ENCODE measurements at places on chromosomes 5 and 9.
A peak's percentile ranks its signal among the peaks of the same experiment; 100 is the strongest.

DNA sequence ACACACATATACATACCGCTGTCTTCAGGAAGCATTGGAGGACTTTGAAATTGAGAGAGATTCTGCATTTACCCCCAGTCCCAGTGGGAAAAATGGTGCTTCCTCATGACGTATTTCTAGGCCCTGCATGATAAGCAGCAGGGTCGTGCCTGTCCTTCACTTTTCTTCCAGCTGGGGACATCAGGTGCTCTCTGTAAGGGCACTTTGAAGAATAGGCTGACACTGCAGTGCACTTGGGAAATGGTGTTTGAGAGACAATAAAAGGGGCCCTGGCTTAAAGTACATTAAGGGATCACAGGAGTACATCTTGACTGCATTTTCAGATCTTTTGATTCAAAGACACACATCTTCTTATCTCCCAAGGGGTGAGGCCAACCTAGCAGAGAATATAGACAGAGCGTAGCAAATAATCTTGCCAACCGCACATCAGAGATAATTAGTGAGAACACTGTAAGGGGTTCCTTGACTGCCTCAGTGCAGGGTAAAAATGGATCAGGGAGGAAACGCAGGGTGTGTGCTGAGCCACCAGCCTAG lies 437.9 kb downstream of the CSNK1G3 start:
- no peak for DNase-seq

DNA sequence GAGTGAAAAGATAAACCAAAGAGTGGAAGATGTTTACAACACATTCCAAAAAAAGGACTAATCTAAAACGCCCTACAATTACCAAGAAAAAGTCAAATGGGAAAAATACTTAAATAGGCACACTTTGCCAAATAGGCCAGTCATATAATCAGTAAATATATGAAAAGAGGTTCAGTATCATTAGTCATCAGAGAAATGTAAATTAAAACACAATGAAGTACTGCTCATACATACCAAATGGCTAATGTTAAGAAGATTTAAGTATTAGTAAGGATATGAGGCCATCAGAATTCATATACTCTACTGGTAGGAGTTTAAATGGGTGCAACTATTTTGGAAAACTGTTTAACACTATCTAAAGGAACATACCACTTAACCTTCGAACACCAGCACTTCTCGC lies 47.6 kb downstream of the ZDHHC21 start:
- no peak for DNase-seq

GRCh38 chr9:117178596-117179375 lies 236.1 kb downstream of the ASTN2 start:
- DNase-seq: no peak

DNA sequence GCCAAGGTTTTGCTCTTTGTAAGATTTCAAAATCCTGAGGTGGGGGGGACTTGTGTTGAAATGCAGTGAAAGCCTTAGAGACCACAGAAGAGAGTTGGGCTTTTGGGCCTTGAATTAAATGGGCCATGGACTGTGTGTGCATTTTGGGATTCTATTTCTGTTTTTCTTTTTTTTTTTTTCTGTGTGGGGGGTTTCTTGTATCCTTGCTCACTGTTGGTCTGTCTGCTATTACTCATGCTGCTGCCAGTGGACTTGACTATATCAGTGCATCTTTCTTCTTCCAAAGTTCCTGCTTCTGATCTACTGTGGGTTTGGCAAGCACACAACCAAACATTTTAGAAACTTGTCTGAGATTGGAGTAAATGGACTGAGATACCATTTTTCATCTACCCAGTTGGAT lies 344.9 kb downstream of the ARL15 start:
- no peak for DNase-seq

DNA sequence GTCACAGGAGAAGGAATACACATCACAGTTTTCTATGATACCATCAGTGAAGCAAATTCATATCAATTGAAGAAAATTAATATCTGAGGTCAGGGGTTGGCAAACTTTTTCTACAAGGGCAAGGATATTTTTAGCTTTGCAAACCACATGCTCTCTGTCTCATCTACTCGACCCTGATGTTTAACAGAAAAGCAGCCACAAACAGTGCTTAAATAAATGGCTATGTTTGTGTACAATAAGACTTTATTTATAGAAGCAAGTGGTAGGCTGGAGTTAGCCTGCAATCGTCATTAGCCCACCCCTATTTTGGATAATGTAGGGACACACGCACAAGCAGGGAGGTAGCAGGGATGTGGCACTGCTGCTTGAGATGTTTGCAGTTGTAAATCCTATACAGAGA lies 251.4 kb downstream of the CETN3 start:
- no peak for DNase-seq

DNA sequence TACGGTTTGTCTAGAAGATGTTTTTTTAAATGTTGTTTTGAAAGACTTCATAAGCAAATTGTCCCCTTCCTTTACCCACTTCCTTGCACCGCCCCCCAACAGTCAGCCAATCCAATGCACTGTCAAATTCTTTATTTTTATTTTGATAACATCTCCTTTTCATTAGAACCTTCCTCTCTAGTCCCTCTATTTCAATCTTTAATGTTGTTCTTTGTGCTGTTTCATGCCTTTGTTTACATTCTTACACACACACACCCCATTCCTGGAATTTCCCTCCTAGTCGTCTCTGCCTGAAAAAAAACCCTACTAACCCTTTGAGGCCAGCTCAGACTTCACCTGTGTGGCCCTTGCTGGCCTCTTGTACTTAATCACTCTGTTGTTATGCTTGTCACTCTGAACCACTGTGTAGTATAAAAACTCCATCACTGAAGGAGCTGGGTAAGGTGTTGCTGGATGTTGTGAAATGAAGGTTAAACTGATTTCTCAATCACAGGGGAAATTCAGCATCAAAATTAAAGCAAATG lies 133.4 kb downstream of the UGCG start:
- DNase-seq: no peak

GRCh38 chr5:180160789-180161188 lies 48.2 kb downstream of the RASGEF1C start:
- DNase-seq: peak; percentile 8

DNA sequence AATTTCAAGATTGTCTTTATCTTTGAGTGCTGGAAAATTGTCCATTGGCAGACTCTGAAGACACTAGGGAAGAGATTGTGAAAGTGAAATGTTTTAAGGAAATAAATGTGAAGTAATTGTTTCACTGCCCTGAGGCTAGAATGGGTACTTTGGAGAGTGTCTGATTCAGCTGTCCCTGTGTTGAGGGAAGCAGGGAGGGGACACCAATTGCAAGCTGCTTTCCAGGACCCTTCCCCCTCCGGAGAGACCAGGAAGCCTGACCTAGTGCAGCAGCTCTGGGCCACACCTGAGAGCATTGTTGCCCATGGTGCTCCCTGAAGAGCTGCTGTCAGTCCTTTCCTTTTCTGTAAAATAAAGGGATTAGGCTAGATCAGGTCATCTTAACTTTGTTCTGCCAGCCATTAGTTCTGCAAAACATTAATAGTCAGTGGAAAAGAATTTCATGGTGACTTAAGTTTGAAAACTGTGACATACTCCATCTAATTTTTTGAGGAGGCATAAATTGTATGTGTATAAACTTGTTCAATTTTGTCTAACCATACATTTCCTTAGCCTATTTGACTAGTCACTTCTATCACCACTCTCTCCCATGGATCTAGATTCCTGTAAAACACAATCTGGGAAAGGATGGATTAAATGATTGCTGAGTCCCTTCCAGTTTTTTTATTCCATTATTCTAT lies 18.8 kb downstream of the MAP1B start:
- DNase-seq: no peak

DNA sequence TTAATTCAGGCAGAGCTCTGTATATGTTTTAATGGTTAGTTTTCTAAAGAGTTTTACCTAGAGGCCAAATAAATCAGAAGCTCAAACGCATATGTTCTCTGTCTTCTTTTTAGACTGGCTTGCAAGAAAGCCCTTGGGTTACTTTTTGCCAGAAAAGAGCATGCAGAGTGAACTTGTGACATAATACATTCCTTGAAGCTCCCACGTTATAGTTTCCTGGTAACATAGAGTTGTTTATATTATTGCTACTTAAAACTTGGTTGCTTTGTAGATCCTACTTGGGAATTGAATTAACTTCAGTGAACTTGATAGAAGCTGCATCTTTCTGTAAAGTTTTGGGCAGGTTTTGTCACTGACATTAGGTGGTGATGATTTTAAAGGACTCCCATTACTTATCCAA lies 102.9 kb downstream of the C9orf152 start:
- no peak for DNase-seq

GRCh38 chr5:133240425-133241091 lies 188.7 kb downstream of the HSPA4 start:
- DNase-seq: peak; percentile 41

GRCh38 chr9:14511452-14511851 lies 181.8 kb downstream of the ZDHHC21 start:
- DNase-seq: no peak

DNA sequence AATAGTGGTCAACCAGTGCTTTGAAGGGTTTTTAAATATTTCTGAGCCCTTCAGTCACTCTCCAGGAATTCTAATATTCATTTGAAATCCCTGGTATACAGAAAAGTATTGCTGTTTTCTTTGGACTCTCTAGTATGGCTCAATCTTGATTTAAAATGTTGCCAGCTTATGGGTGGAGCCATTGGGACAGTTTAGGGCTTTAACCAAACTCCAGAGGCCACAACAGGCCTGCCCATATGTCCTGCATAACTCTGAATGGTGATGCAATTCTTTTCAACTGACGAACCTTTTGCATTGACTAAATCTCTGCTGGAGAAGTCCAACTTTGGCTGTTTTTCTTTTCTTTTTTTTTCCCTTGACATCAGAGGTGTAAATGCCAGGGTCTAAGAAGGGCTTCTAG lies 10.3 kb upstream of the ANKHD1 start:
- DNase-seq: no peak

GRCh38 chr9:131701789-131702337 lies 38.0 kb downstream of the RAPGEF1 start:
- DNase-seq: no peak

DNA sequence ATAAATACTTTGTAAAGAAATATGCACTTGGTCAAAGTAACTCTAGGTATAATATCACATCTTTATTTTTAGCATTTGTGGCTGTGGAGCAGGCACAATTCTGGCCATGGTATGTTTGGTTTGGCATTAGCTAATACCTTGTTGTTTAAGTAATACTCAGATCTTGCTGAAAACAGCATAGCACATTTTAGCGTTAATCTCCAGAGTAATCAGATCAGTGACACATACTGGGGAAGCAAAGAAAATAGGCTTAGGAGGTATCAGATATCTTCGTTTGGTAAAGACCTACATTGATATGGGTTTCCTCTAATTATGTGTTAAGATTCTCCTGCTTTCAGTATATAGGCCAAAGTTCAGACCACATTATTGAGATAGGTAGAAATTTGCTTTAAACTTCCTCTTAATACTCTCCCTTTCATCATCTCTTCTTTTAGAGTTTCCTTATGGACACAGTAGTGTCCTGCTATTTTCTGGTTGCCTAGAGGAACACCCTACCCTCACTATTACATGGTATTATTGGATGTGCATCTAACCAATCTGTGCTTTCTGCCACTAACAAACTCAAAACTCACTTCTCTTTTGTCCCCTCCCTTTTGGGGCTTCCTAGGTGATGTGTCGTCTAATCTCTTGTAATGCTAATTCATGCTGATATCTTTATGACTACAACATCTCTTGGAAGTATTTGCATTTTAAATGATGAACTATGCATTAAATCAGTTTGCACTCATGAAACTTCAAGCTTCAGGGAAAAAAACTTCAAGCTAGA lies 437.3 kb upstream of the ADAMTSL1 start:
- no peak for DNase-seq

DNA sequence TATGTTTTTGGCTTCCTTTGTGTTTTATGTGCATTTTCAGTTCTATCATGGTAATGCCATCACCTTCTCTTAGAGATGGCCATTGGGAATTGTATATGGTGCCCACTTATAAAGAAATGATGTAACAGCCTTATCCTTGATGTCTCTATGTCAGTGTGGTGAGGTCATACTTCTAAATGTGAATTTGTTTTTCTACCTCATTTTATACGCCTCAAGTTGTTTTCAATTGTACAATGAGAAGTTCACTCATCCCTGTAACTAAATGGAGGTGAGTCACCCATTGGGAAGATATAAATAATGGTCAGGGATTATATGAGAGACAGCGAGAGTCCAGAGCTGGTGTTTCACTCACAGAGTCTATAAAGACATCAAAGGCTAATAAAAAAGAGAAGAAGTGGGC lies 402.4 kb downstream of the AGTPBP1 start:
- DNase-seq: no peak

GRCh38 chr9:128082151-128082550 lies 14.1 kb downstream of the SLC25A25 start:
- no peak for DNase-seq

DNA sequence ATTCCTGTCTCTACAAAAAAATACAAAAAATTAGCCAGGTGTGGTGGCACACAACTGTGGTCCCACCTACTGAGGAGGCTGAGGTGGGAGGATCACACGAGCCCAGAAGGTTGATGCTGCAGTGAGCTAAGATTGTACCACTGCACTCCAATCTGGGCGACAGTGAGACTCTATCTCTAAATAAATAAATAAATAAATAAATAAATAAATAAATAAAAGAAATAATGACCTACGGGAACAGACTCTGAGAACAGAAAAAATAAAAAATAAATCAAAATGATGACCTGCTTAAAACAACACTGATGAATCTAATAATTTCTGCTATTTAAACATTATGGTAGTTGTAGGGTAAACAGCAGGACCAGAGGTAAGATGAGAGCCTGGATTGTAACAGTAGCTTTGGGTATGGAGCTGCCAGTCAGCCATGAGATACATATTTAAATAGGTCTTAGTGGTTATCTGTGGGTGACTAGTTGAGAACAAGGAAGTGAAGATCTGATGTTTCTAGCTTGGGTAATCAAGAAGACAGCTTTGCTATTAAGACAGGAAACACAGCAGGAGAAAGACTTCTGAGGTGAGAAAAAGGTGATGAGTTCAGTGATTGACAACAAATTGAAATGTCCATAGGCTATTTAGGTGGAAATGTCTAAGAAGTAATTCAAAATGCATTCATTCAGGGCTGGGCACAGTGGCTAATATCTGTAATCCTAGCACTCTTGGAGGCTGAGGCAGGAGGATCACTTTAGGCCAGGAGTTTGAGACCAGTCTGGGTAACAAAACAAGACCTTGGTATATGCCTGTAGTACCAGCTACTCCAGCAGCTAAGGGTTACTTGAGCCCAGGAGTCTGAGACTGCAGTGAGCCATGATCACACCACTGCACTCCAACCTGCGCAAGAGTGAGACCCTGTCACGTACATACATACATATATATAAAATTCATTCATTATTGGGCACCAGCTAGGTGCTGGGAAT lies 11.0 kb downstream of the RNF145 start:
- DNase-seq: no peak

DNA sequence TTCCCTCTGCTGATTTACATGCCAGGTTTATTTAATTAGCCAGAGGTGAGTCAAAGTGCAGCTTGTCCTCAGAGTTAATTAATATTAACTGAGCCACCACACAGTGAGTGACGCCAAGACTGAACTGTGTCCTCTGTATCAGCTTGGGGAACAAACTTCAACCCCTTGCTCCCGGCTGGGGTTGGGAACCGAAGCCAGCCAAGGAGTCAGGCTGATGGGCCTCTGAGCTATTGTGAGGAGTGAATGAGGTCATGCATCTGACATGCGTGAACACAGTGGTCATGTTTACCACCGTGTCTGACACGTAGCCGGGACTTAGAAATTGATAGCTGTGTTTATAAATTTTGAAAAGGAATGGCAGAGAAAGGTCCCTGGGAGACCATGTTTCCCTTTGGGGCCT lies 17.1 kb downstream of the IGIP start:
- DNase-seq: no peak

GRCh38 chr5:135930029-135930948 lies 24.5 kb downstream of the LECT2 start:
- DNase-seq: no peak
